Stimulated activated CD8-positive, alpha-beta memory T cell treated with anti-CD3 and anti-CD28 coated beads, Interleukin-4, amount 100 ng/mL, for 48 hours (primary cell): ENCODE measurements at places on chromosomes 6 and 20.

- no peak for DNase-seq
These were observed 5.4 kb upstream of the DOK5 start for GRCh38 chr20:54469952-54470351.

GRCh38 chr6:34412016-34412415, 13.9 kb downstream of the RPS10 start:
- DNase-seq = no peak

DNA sequence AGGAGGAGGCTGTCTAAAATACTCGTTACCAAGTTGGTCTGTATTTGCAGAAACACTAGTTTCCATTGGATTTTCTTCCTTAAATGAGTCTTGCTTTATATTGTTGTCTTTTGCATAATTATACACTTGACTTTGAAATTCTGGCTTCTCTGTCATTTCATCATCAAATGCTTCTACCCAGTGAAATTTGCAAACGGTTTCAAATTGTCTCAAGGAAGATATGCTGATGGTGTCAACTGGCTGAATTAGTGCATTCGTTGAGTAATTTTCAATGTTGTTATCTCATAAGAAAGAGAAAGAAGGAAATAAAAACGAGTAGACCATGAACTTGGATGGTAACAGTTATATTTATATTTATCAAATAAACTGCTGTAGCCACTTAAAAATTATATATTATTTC, 10.8 kb downstream of the CAGE1 start:
- no peak for DNase-seq

GRCh38 chr6:132443206-132443605, 41.9 kb upstream of the MOXD1 start:
- DNase-seq = no peak

- no peak for DNase-seq
These were observed 920 bp downstream of the GJA1 start for GRCh38 chr6:121436274-121436857.

- no peak for DNase-seq
These were observed 50.9 kb upstream of the KIF16B start for GRCh38 chr20:16624106-16624505.

GRCh38 chr20:62507323-62507722, 31.5 kb upstream of the GATA5 start:
- no peak for DNase-seq

DNA sequence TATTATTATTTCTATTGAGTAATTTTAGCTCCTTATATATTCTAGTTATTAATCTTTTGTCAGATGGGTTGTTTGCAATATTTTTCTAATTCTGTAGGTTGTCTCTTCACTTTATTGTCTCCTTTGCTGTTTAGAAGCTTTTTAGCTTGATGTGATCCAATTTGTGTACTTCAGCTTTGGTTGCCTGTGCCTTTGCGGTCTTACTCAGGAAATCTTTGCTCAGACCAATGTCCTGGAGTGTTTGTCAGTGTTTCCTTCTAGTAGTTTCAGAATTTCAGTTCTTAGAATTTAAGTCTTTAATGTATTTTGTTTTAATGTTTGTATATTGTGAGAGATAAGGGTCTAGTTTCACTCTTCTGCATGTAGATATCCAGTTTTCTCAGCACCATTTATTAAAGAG, 916.0 kb upstream of the EYS start:
- no peak for DNase-seq

- DNase-seq = no peak
These were observed 41.7 kb downstream of the GRM4 start for GRCh38 chr6:34104186-34104585.

GRCh38 chr20:25224941-25225340, 22.9 kb upstream of the PYGB start:
- DNase-seq = no peak

DNA sequence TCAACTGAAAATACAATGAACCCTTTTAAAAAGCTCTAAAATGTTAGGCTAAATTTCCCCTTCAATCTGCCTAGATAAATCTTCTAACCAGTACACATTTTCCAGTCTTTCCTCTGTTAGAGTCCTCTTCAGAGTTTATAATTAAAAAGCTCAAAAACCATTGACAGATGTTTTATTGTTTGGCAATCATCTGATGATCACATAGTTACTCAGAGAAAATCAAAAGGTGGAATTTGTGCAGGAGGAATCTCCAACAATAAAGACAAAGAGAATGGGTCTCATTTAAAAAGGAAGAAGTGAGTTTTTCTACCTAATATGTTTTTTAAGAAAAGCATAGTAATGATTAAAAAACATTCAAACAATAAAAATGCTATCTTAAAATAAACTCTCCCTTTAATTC, 3.1 kb downstream of the TRAPPC3L start:
- no peak for DNase-seq

DNA sequence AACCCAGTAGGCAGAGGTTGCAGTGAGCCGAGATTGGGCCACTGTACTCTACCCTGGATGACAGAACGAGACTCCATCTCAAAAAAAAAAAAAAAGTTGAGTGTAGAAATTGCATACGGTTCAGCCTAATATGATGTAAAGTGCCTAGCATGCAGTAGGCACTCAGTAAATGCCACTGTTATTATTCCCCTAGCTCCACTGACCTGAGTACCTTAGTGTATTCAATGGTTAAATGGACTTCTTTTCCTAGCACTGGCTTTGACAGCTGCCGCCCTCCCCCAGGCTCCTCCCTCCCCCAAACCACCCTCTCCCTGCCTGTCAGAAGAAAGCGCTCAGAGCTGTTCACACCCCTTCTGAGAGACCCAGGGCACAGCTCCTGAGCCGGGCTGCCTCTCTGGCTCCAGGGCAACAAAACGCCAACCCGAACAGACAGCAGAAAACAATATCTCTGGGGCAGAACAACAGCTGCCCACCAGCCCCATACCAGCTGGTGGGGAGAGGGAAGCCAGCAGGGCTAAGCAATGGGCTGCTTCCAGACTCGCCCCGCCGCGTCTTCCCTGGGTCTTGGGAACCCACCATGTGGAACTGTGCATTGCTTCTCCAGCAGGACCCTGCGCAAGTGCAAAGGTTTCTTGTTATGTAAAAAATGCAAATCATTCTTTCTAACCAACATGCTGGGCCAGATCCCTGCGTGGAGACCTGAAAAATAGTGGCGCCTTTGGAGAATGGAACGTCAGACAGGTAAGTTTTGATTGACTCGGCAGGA, 4.5 kb downstream of the CPNE5 start:
- no peak for DNase-seq

GRCh38 chr6:166637812-166638572, 10.9 kb upstream of the RPS6KA2 start:
- no peak for DNase-seq

DNA sequence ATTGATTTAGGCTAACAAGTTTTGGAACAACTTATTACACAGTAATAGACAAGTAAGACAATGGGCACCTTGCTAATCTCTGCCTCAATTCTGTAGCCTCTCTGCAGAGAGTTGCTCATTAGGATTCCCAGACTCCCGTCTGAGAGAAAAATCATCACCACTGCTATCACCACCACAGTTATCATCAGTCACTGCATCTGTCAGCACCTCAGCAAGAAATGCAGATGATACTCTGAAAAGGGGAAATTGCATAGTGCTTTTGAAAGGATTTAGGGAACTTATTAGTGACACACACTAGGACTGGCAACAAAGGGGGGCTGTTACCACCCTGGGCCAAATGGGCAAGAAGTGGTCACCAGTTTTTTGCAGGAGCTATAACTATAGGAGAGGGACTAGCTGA, 39.9 kb downstream of the FOXA2 start:
- no peak for DNase-seq

DNA sequence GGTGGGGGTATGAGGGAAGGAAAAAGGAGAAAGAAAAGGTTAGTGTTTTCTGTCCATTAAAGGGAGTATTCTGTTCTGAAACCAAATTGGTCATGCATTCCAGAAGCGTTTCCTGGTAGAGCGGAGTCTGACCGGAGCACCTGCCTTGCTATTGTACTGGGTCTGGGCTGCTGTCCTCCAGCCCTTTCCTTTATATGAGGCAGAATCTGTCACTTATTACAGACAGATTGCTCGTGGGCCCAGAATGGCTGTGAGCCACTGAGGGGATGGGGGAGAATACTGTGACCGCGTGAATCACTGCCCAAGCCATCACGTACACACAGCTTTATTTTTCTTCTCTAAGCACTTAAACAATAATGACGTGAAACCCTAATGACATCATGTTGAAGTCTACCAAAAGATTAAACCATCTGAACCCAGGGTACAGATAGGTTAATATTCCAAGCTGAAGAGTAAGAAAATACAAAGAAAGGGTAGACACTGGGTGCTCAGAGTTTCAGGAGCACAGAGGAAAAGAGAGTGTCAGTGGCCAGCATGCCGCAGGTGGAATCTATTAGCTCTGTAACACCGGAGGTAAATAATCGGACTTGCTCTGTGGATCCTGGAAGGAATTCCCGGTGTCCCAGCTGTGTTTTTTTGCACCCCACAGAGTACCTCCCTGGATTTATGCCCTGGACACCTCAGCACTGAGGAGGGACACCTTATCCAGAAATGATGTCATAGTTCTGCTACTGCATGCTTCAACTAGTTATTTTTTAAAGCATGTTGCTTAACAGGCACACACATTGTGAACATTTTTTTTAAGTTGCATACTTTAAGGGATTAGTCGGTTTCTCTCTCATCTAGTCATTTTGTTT, 573.3 kb downstream of the PKHD1 start:
- no peak for DNase-seq

- DNase-seq = no peak
These were observed 72.1 kb downstream of the CBFA2T2 start for GRCh38 chr20:33561692-33562601.

DNA sequence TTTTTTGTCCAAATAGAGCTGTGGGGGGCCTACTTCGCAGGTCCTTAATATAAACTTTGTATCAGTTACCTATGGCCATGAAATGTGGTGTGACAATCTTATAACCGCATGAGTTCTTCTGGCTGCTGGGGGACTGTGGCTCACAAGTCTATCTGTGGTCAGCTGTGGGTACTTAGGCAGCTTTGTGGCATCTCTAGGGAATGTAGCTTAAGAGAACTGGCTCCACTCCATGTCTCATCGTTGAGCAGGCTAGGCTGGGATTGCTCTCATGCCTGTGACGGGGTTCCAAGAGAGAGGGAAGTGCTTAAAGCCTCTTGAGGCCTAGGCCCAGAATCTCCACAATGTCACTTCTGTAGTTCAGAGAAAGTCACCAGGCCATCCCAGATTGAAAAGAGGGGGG, 140.5 kb downstream of the BTBD3 start:
- DNase-seq = no peak

- DNase-seq = no peak
These were observed 22.6 kb upstream of the PREX1 start for GRCh38 chr20:48850257-48850976.

- DNase-seq = no peak
These were observed 26.7 kb downstream of the SAYSD1 start for GRCh38 chr6:39088331-39088730.

- no peak for DNase-seq
These were observed 123.4 kb downstream of the LY86 start for GRCh38 chr6:6711832-6712448.

GRCh38 chr6:4693173-4693970, 82.8 kb upstream of the CDYL start:
- DNase-seq = no peak

GRCh38 chr20:11051136-11051535, 377.3 kb upstream of the JAG1 start:
- no peak for DNase-seq

- no peak for DNase-seq
These were observed 52.2 kb downstream of the FAM83B start for GRCh38 chr6:54898767-54899166.

- no peak for DNase-seq
These were observed 15.6 kb upstream of the DAAM2 start for GRCh38 chr6:39776581-39776980.

GRCh38 chr6:159493898-159494585, 199.0 kb downstream of the SOD2 start:
- DNase-seq = no peak

DNA sequence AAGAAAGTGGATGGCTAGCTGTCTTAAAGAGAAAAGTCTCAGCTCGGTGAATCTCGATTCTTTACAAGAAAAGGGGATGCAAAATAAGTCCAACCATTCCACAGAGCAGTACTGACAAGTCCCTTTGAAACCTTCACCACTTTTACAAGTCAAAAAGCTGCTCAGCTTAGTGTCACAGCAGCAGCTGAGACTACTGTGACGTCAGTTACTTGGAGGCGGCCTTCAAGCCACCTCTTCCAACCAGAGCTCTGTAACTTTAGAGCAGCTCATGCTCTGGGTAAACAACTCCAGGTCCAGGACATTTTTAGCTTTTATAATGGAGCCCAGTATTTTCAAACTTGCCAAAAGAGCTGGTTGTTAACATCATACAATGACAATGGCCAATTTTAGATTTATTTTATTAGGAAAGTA, at the start of gene KIAA0408:
TSS of gene KIAA0408 (minus strand) at position 159 of the 411 bp plus-strand sequence. CDS start 5,408 bp downstream, outside the sequence.
- no peak for DNase-seq

GRCh38 chr6:104462811-104463599, 396.7 kb downstream of the HACE1 start:
- no peak for DNase-seq

- DNase-seq = no peak
These were observed 102.0 kb upstream of the TENT5A start for GRCh38 chr6:81854474-81854873.

GRCh38 chr20:49762940-49763766, 49.5 kb upstream of the B4GALT5 start:
- DNase-seq = no peak

DNA sequence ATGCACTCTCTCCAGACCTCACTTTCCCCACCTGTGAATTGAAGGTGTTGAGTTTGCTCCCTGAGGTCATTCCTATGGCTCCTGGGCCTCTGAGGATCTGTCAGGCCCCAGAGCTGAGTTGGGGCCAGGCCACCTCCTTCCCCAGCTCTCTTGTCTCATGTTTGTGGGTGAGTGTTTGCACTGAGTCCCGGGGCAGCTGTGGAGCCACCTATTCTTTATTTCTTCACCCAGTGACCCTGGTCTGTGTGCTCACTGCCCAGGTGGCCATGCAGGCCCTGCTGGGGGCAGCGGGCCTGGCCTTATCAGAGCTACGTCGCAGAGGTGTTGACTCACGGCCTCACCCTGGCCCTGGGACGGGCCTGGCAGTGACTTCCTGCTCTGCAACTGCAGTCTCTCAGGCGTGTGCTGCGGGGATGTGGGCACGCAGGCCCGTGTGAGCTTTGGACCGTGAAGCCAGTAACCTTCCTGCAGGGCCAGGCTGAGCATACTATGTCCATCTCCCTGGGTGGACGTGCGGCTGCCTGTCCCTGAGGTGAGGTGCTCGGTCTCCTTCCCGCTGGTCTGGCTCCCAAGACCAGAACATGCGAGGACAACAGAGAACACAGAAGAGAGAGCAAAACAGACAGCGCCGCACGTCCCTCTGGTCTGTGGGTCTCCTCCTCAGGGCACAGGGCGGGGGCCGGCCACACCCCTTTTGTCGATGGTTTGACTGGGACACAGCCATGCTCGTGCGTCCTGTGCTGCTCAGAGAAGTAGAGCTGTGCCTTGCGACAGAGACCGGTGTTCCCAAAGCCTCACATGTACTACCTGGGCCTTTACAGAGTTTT, 12.1 kb downstream of the TMEM181 start:
- DNase-seq = no peak

GRCh38 chr20:61514396-61514795, 262.3 kb downstream of the CDH4 start:
- no peak for DNase-seq

GRCh38 chr6:99195986-99196655, 153.4 kb downstream of the FAXC start:
- no peak for DNase-seq
